HTR-8/SVneo (cell line): ENCODE measurements at places on chromosomes 4 and X.

GRCh38 chr4:68132342-68132741 is 2.7 kb upstream of the TMPRSS11F start:
- DNase-seq = no peak

GRCh38 chrX:12378253-12378652 is 240.0 kb downstream of the FRMPD4 start:
- no peak for DNase-seq

- DNase-seq = no peak
Measured at GRCh38 chr4:101256222-101256621, 91.1 kb downstream of the PPP3CA start.

DNA sequence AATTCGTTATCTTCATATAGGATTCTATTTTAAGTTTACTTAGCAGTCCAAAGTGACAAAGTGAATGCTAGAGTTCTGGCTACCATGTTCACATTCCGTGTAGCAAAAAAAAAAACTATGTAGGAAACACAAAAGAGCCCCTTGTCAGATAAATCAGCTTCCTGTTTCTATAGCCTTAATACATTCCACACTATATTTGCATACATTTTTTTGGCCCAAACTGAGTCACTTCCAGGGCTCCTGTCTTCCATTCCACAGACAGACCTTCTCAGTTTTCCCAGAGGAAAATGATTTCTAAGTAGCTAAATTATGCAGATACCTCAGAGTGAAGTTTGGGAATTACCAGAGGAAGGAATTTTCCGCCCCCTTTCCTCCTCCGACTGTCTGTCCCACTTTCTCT is 841.9 kb upstream of the HS3ST1 start:
- no peak for DNase-seq
